NCI-H187 (cell line): ENCODE measurements at places on chromosomes 5 and 9.

DNA sequence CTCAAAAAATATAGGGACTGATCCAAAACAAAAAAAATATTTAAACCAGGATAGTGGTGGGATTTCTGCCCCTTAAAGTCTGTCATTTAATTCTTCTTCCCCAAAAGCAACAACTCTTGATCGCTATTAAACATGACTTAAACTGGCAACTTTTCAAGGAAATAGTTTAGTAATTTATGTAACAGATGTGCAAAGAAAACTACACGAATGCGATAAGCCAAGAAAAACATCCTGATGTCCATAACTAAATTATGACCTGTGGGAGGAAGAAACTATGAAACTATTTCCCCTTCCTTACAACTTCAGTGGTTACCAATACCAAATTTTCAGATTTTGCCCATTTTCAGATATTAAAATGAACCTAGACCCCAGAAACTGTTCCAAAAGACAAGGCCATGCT is 31.5 kb downstream of the CLINT1 start:
- DNase-seq, result no peak

- DNase-seq, result no peak
Measured at GRCh38 chr9:71774920-71775319, 6.6 kb upstream of the CEMIP2 start.

- no peak for DNase-seq
Measured at GRCh38 chr5:55066277-55066676, 36.2 kb upstream of the GZMA start.

GRCh38 chr5:143968071-143968878 is 156.3 kb downstream of the HMHB1 start:
- no peak for DNase-seq

DNA sequence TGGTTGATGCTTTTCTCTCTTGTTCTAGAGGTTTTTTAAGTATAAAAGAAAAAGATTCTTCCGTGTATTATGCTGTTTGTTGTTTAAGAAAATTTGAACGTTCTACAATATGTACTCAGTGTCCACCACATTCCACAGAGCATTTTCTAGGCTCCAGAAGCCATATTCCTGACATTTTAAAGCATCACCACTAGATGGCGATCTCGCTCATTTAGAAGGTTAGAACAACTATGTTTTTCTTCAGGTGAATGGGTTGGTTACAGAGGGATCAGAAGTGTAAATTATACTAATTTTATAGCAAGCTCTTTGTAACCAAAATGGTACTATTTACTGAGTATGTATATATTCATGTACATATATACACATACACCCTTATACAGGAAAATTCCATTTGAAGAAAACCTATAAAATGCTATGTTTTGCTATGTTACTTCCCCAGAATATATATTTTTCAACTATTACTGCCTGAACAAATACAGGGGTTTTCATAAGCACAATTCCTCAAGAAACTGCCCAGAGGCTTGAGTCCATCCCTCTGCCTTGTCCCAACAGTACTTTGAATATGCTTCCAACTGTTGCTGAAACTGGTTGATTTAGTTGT is 284.3 kb downstream of the CCDC171 start:
- peak; percentile 5 for DNase-seq

- no peak for DNase-seq
Measured at GRCh38 chr9:137700911-137701310, 82.1 kb downstream of the EHMT1 start.

DNA sequence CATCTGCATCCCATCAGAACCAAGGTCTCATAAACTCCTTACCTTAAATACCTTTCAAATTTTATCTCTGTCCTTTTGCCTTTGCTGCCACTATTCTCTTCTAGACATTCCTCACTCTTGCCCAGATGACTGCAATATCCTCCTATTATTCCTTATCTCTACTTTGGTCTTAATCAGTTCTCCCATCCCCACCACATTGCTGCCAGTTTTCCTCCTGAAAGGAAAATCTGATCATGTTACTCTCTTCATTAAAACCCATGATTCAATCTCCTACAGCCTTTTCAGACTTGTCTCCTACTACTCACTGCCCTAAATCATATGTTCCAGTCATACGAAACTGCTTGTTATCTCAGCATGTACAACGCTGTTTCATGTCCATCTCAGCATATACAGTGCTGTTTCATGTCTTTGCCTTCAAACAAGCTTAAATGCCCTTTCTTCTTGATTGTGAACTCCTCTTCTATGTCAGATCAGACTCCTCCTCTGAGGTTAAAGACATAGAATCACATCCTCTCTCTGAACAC is 152.6 kb upstream of the FST start:
- DNase-seq, result no peak

GRCh38 chr5:4699592-4699991 is 440.5 kb upstream of the ADAMTS16 start:
- no peak for DNase-seq

- DNase-seq, result peak; percentile 3
Measured at GRCh38 chr5:172187118-172188032, 649 bp downstream of the STK10 start.

GRCh38 chr9:130149654-130150286 is 22.4 kb upstream of the NCS1 start:
- no peak for DNase-seq

GRCh38 chr5:73304381-73304780 is 131.4 kb downstream of the TMEM174 start:
- no peak for DNase-seq

DNA sequence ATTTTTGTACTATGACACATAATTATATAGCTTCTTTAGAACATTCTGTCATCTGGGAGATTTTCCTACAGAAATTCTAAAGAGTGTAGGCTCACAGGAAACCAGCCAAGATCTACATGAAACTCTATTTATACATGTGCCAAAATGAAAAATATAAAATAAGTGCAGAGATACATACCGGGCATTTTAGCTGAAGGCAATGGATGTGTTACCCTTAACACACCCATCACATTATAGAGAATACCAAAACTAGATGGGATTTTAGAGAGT is 125.9 kb downstream of the TRIM32 start:
- no peak for DNase-seq

GRCh38 chr5:15013654-15014463 is 142.3 kb upstream of the ANKH start:
- peak; percentile 23 for DNase-seq

GRCh38 chr9:84238652-84239051 is 101.9 kb downstream of the SLC28A3 start:
- no peak for DNase-seq

- no peak for DNase-seq
Measured at GRCh38 chr9:23322392-23322791, 503.6 kb downstream of the ELAVL2 start.

GRCh38 chr5:147393874-147394672 is 115.8 kb downstream of the DPYSL3 start:
- no peak for DNase-seq

- DNase-seq, result no peak
Measured at GRCh38 chr5:139253115-139253514, 40.4 kb upstream of the MATR3 start.

- no peak for DNase-seq
Measured at GRCh38 chr5:14110196-14110595, 32.9 kb upstream of the TRIO start.

GRCh38 chr5:139847790-139848507 is 52.3 kb downstream of the PSD2 start:
- DNase-seq, result no peak

DNA sequence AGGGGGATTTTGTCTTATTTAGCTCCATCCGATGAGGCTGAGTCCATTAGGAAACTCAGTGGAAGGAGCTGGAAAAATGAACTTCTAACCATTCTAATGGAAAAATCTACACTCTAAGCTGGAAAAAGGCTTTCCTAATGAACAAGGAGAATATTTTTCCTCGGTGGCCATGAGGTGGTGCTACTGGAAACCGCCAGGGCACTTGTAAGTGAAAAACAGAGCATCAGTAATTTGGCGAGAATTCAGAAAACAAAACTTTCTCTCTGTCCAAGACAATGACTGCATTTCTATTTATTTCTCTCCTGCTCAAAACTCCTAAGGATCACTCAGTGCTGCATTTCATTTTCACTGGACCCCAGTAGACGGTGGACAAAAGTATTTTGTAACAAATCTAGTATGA is 237.6 kb downstream of the TENT4A start:
- DNase-seq, result no peak

- no peak for DNase-seq
Measured at GRCh38 chr9:79756414-79756813, 184.6 kb downstream of the TLE4 start.

GRCh38 chr9:3288686-3289085 is 237.1 kb downstream of the RFX3 start:
- DNase-seq, result no peak

DNA sequence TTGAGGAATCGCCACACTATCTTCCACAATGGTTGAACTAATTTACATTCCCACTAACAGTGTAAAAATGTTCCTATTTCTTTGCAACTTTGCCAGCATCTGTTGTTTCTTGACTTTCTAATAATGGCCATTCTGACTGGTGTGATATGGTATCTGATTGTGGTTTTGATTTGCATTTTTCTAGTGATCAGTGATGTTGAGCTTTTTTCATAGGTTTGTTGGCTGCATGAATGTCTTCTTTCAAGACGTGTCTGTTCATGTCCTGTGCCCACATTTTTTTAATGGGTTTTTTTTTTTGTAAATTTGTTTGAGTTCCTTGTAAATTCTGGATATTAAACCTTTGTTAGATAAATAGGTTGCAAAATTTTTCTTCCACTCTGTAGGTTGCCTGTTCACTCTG is 615.9 kb downstream of the SEMA5A start:
- DNase-seq, result no peak

- no peak for DNase-seq
Measured at GRCh38 chr9:117825609-117826347, 121.6 kb downstream of the TLR4 start.

GRCh38 chr5:67897980-67898379 is 317.6 kb upstream of the PIK3R1 start:
- DNase-seq, result no peak

- peak; percentile 12 for DNase-seq
Measured at GRCh38 chr5:106587-106986, 14.6 kb downstream of the PLEKHG4B start.

DNA sequence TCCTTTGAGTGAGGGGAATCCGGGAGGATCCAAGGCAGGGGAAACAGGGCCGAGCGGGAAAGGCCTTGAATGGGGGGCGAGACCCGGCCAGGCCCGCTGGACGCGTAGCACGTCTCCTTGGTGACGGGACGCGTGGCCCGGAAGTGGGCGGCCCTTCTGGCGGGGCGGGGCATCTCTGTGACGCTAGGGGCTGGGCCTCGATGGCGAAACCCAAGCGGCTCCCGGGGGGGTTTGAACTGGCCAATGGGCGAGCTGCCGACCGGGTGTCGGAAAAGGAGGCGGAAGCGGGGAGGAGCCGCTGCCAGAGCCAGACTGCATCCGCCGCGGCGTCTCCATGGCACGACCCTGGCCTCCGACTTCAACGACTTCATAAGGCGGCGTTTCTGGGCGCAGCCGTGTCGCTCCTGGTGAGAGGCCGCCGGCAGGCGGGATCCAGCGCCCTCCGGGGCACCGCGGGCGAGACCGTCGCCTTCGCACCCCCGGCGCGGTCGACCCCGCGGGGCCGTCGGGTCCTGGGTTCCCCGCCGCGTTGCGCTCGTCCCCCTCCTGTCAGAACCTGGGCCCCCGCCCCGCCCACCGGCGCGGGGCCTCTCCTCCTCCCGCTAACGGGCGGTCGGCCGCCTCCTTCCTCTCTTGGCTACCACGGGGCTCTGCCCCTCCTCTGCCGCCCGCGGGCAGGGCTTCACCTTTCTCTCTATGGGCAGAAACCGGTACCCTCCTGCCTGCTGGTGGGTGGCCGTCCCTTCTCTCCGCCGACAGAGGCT is at the start of gene ODF2:
Gene ODF2 (plus strand): TSS at position 158 of the 764 bp plus-strand sequence. CDS start 86 bp downstream, at position 244.
- DNase-seq, result peak; percentile 87

- DNase-seq, result no peak
Measured at GRCh38 chr5:168092209-168093185, 198.9 kb upstream of the WWC1 start.

DNA sequence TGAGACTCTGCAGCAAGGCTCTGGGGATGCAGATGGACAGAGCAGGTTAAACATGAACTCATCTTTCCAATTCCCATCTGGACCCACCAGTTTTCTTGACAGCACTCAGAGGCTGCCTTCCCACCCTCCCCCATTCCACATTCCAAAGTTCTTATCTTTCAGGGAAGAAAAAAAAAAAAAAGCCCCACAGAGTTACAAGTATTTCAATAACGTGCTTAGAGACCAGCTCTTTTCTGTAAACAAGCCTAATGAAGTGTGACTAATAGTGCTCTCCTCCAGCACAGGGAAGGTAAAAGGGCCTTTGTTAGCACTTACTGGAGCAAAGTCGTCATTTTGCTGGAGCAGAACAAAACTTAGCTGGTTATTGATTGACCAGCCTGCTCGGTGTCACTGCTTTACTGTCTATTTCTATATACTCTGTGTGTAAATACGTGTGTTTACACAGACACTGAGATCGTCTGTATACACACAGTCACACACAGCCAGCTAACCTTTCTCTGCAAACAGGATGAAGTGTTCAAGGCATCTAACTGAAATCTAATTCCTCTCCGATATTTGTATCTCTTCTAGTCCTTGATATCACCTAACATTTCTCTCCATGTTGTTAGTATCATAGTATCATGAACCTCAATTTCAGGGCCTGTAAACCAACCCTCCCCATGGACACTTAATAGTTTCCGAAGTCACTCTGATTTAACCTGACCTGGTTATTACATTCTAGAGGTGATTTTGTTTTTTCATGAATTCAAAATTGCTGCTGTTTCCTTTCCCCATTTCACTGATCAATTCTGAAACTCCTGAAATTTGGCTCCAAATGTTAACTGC is 84.9 kb downstream of the ZNF608 start:
- peak; percentile 20 for DNase-seq

- DNase-seq, result no peak
Measured at GRCh38 chr9:114820776-114821501, 15.1 kb upstream of the TNFSF15 start.

GRCh38 chr5:135543485-135544304 is 7.9 kb upstream of the NEUROG1 start:
- no peak for DNase-seq

DNA sequence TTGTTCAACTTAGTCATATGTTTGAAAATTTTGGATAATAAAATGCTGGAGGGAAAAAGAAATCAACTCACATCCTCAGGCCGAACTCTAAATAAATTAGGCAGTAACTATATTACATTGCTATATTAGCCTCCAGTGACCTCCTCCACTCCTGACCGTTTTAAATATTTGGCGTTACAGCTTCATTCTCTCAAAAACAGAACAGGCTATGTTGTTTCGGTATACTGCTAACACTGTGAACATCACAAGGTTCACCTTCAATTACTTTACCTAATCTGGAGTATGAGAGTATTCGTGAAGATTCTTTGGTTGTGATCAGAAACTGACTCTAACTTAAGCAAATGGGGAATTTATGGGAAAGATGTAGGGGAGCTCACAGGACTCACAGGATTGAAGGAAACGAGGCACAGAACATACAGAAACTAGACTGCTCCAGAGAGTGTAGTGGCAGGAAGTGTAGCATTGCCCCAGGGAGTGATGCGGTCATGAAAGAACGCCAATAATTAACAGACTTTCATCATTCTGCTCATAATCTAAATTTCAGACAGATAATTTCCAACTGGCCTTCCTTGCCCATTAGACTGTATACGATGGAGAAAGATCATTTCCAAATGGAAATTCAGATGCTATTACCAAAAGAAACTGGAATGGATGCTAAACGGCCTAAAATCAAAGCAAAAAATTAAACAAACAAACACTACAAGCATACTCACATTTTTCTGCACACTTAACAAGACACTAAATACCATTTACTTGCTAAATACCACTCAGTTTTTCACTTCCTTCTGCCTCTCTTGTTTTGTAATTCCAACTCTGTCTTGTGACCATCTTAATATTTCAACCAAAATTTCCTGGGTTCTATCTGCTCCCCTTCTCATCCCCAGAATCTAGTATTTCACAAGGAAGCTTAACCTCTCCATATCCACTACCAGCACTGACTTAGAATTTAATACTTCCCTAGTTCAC is 110.1 kb upstream of the LPAR1 start:
- no peak for DNase-seq
